Stimulated activated naive CD8-positive, alpha-beta T cell treated with anti-CD3 and anti-CD28 coated beads, Interleukin-15, amount 100 ng/mL, for 72 hours (primary cell): ENCODE measurements at places on chromosomes 7 and 10.

DNA sequence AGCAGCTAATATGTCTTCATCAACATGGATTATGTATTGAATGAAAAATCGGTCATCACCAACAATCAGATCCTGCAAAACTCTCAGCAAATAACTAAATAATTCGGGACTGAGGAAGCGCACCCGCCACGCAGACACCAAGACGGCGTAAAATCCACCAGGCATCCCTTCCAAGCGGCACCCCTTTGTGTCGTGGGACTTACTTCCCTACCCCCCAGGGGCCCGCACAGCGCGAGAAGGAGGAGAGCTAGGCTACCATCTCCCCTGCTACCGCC, 721 bp downstream of the ARL3 start:
- no peak for DNase-seq

GRCh38 chr7:48025624-48026023, 3.3 kb downstream of the SUN3 start:
- DNase-seq, result no peak

DNA sequence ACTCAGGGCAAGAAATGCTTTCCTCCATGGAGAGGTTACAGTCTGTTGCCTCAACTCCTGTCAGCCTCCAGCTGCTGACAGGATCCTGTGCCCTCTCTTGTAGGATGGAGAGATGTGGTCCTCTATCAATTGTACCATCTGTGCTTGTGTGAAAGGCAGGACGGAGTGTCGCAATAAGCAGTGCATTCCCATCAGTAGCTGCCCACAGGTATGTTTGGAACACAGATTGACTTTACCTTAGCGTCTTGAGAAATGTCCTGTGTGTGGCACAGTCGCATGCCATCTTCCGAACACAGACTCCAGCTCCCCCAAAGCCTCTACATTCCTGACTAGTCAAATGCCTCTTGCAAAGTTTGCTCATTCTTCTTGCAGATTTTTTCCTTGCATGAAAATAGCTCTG, 152.6 kb downstream of the BMPER start:
- DNase-seq, result no peak

- no peak for DNase-seq
These were observed 6.0 kb downstream of the GNG11 start for GRCh38 chr7:93927585-93927984.

DNA sequence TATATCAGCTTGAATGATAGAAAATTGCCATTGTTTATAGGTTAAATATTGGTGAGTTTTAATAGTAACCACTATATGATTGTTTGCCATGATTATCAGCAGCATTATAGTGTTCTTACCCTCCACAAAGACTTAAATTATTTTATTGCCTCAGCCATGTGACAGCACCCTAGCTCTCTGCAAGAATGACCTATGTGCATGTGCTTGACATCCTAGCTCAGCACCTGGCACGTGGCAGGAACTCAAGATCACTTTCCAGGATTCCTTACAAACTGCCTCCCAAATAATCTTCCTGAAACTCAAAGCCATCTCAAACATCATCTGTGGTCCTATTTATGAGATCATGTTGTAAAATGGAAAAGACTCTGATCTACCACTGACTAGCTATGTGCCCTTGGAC, 68.1 kb upstream of the ANKRD30A start:
- DNase-seq, result no peak

- DNase-seq, result no peak
These were observed 181.5 kb upstream of the RNF32 start for GRCh38 chr7:156459067-156459466.

- DNase-seq, result peak; percentile 19
These were observed 58.9 kb downstream of the FRMPD2 start for GRCh38 chr10:48215486-48216203.

DNA sequence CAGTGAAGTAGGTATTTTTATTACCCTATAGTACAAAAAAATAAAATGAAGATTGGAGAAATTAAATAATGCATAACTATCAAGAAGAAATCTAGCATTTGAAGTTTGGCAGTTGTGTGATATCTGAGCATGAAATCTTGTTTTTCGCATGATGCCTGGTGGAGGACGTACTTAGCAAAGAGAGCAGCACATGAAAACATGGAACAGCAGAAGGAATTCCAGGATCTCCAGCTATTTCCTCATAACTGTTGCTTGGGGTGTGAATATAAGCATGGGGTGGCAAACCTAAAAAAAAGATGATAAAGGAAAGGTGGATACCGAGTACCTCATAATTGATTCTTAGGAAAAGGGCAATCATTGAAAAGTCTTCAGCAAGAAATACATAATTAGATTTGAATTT, 174.3 kb upstream of the FAM3C start:
- no peak for DNase-seq

DNA sequence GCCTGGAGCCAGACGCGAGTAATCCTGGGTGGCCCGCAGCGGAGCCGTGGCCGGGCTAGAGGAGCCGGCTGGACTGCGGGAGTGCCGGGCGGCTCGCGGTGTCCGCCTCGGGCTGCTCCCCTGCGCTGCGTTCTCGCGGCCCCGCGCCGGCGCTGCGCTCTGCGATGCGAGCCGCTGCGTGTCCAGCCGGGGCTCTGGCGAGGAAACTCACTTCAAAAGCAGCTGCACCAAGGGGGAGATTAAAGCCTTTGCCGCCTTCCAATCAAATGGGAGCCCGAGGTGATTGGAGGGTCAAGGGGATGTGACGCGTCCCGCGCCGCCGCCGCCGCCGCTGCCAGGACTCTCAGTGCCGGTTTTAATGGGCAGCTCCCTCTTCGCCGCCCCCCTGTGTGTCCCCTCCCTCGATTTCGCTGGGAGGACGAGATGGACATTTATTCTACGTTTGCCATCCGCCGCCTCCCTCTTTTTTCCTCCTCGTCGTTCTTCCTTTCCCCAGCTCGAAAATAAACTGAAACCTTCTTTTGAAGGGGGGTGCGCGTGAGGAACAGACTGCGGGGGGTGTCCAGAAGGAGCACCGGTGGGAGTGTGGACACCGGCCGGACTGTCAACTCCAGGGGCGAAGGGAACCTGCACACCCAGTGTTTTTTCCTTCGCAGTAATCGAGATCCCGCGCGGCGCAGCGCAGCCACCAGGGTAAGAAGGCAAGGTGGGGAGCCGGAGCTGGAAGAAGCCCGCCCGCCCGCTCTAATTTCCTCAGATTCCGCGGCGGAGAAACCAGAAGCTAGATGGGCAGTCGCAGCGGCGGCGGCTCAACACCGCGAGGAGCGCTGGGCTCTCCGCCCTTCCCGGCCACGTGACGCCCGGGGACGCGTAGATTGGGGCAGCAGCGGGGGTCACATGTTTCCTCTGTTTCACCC, at the start of gene ZNF503:
Gene ZNF503, minus strand, starts transcription at position 196 of the 917 bp plus-strand sequence. CDS start 345 bp downstream, outside the sequence.
- DNase-seq, result peak; percentile 73

- no peak for DNase-seq
These were observed 101.7 kb downstream of the AUTS2 start for GRCh38 chr7:69699931-69700330.

DNA sequence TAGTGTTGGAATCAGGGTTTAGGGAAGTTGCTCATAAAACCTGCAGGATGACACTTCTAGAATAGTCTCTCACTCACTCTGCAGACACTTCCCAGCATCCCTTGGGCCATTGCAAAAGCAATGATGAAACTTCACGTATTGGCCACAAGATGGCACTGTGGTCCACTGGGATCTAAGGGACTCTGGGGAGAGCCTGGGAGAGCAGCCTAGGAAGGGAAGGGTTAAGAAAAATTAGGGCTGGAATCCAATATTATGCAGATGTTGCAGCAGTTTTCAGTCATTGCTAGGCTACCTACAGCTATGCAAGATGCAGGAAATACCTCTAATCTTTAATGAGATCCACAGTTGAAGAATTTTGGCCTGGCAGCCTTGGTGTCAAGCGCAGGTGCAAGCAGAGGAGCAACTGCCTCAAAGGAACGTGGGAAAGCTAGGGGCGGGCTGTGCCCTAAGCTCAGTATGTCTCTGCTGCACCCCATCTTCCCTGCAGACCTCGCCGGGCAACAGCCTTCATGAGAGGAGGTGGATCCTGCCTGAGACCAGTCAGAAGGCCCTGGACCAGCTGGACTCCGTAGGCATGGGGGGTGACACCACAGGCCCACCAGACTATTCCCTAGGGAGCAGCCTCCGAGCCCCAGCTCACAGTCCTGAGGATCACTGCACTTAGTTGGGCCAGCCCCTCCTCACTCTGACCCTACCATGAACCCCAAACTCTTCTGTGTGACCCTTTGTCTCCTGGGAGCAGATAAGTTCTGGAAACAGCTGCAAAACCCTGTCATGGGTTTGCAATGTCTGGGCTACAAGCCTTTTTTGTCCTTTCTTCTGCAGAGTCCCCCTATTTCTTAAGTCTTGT, 127.9 kb upstream of the PRSS58 start:
- DNase-seq, result peak; percentile 50

DNA sequence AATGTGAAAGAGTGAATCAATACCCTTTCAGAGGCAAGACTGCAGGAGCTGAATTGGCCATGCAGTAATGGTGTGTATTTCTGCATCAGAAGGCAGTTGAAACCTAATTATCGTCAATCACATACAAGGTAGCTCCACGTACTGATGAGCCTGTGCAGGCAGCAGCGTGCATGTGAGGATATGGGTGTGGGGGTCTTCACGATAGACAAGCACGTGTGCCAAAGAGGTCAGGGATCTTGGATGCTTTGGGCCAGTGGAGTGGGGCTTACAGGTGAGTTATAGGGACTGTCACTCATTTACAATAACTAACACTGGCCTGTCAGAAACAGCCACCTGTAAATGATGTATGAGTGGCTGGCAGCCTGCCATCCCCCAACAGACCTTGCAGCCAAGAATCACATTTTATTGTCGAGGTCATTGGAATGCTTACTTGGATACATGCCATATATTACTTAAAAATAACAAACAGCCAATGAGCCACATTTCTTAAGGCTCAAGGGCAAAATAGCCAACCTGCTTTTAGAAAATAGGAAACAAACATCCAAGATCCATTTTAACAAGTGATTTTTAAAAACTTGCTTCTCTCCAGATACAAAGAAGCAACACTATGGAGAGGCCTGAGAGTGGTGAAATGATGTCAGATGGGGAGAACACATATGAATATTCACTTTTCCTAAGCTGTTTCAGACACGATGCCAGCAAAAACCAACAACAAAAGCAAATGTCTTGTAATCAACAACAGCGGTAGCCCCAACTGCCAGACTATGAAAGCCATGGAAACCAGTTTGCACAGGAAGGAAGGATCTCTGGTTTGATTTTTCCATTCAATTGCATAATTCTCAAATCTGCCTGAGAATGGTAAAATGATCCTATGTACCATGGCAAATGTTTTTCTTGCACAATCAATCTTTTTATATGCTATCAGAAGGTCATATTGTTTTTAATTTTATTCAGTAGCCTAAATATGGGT, 210.7 kb downstream of the SKAP2 start:
- DNase-seq, result no peak

GRCh38 chr7:71613313-71613712, 481.4 kb downstream of the GALNT17 start:
- no peak for DNase-seq

GRCh38 chr7:132815696-132816311, 239.5 kb upstream of the PLXNA4 start:
- DNase-seq, result no peak

DNA sequence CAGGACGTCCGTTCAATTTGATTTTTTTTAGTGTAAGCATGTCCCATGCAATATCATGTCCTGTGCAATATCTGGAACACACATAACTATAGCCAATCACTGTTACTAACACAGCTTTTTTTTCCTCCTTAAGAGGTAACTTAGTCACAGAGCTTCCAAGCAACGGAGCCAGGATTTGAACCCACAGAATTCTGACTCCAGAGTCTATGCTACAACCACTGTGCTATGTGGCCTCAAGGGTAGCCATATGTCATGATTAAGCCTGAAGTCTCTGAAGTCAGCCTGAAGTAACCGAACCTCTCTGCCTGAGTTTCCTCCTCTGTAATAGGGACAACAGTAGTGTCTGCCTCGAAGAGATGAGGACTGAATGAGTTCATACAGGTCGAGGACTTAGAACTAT, 42.2 kb upstream of the TCF7L2 start:
- DNase-seq, result no peak

DNA sequence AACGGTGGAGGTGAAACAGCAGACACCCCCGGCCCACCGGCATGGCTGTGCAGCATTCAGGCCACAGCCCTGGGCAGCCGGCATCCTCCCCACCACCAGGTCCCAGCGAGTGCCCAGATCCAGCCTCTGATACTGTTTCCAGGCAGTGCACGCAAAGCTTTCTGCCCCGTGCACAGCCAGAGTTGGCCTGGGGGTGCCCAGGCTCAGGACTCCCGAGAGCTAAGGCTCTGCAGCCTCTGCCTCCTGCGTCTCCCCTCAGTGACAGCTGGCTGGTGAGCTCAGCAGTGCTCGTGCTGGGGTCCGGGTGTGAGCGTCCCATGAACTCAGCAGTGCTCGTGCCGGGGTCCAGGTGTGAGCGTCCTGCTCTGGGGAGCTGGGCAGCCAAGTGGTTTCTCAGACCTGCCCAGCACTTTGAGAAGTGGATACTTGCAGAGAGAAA, 65.4 kb downstream of the CFAP46 start:
- DNase-seq, result no peak

- DNase-seq, result no peak
These were observed 14.0 kb downstream of the SLC16A12 start for GRCh38 chr10:89521368-89521767.

DNA sequence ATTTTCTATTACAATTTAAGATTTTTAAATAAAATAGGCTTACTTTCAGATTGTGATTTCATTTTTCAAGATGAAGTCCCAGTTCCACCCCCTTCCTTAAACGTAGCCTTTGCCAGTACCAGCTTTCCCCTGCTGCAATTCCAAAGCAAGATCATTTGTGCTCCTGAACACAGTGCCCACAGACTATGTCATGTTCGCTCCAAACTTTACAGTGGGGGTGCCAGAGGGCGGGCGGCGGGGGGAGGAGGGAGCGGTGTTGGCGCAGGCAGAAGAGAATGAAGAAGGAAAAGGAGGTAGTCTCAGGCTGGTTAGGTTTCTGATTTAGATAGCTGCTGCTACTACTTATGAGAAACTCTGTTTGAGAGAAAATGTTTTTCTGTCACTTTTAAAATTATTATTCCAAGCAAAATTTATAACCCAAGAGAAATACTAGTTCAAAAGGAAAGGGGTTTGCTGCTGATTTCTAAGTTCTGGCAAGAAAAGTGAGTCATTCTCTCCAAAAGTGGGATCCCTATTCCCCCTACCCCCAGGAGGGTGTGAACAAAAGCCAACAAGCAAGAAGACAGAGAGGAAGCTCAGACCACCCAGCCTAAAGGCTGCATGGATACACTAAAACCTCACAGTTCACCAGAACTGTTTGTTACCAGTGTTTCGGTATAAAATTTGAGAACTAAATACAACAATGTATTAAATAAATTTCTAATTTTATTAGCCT, 109.6 kb downstream of the SRPK2 start:
- no peak for DNase-seq

DNA sequence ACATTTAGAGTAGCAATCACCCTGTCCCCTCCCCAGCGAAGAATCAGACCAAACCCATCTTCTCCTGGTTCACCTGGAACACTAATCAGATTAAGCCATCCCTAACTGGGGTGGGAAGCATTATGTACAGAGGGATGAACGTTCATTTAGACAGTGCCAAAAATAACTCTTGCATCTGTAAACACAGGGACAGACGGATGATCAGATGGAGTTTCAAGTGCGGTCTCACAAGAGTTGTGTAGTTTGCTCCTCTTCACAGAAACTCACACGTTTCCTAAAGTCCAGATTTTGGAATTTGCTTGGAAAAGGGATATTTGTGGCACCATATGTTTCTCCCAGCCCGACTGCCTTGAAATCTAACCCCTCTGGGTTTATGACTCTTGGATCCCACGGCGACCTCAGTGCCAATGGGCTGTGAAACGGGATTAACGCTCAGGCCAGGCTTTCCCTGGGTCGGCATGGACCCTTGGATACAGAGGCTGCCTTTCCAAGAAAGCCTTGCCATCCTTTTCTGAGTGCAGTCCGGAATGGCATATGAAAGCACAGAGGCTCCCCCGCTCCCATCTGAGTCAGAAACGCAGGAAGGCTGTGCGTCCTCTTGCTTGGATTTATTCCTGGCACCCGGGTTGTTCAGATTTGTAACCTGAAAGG, 293.2 kb upstream of the HABP2 start:
- no peak for DNase-seq
